ENCODE measurements at places on chromosomes 12 and 14. TPM values are rescaled to one million over a fixed set of nuclear protein-coding genes. Genes with fewer than 3 reads are reported as not detected.

Gene IL31
- total RNA-seq = not detected

Gene BCL2L14
- not detected for total RNA-seq

Gene MTHFD1
- total RNA-seq = 22.1 TPM

Gene ITGB7
- total RNA-seq = not detected

Gene CCDC196
- not detected for total RNA-seq

Gene CCDC88C
- total RNA-seq = not detected

Gene ESR2
- not detected for total RNA-seq

Gene FAIM2
- total RNA-seq = under 0.01 TPM

Gene MDGA2
- 0.33 TPM for total RNA-seq

Gene TSPAN9
- total RNA-seq = 8.6 TPM

Gene GALNT16
- under 0.01 TPM for total RNA-seq

Gene PTPN6
- 21.2 TPM for total RNA-seq

Gene PKP2
- total RNA-seq = 67.1 TPM

Gene CLEC4C
- total RNA-seq = not detected

Gene MGP
- not detected for total RNA-seq

Gene VWF
- 1.8 TPM for total RNA-seq

Gene ARHGDIB
- total RNA-seq = 223 TPM

Gene RNASE2
- not detected for total RNA-seq

Gene LRFN5
- total RNA-seq = 0.87 TPM

Gene TTC5
- total RNA-seq = 16.7 TPM

Gene MMAB
- 10.6 TPM for total RNA-seq

Gene CFL2
- total RNA-seq = 99.2 TPM
